NCI-H774 (cell line): ENCODE measurements at places on chromosomes 7 and 10.

DNA sequence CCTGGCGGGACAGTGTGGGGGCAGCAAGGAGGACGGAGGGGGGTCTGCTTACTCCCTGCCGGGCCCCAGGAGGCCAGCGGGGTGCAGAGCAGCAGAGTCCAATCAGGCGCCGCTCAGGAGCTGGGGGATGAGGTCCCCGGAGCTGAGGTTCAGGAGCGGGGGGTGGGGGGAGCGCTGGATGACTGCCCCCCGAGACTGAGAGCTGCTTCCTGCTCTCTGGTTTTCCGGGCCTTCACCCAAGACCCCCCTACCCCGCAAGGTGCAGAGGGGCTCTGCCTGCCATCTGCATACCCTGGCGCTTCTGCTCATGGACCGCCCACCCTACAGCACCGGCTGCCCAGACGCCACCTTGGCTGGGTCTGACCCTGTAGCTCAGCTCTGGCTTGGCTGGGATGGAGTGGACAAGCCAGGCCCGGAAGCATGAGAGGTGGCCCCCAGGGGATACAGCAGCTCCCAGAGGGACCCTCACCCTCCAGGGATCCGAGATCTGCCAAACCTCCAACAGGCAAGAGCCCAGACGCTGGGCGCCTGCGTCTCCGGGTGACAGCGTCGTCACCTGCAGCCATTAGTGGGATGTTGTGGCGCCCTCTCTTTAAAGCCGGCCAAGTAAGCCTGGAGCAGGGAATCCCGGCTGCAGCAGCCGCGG is 930 bp downstream of the KNDC1 start:
- DNase-seq, result no peak

DNA sequence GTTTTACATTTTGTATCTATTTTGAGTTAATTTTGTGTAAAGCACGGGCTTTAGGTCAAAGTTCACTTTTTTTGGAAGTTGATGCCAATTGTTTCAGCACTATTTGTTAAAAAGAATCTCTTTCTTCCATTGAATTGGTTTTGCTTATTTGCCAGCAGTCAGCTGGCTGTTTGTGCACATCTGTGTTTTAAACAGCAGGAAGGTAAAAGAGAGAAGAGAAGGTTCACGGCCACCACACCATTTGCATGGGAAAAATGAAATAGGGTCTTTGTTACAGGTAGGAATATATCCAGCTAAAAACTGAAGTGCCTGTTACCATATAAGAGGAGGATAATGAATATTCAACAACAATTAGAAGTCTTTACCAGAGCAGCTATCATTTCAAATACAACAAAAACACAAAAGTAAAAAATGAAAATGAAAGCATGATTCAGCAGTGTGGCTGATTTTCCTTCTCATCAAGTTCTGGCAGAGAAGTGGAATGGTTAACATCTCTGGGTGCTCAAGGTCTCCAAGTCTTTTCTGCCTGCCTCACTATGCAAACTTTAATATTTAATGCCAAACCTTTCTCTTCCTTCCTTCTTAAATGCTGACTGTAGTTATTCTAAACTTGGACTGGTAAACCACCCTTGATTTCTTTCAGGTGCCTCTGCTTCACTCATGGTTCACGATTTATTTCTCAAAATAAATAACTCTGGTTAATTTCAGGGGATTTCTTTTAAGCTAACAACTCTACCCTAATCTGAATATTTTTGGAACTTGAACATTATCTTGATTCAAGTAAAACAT is 841.5 kb downstream of the GRM8 start:
- no peak for DNase-seq

DNA sequence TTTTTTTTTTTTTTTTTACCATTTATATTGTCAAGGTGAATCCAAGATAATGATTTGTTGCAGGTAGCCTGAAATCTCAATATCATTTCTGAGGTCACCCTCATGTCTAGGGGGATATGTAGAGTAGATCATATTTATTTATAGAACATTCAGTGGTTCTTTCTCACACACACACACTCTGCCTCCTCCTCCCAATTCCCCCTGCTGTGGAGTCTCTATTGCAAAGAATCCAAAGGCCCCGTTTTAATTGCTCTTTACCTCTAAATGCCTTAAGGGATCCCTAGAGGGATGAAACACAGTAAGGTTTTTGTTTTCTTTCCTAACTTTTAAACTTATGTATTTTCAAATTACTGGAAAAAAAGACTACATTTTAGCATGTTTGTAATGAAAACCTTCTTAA is 170.0 kb downstream of the PRKG1 start:
- DNase-seq, result no peak

GRCh38 chr10:131062621-131063260 is 248.8 kb downstream of the TCERG1L start:
- DNase-seq, result no peak

GRCh38 chr10:84626397-84627087 is 298.2 kb downstream of the CCSER2 start:
- DNase-seq, result no peak

DNA sequence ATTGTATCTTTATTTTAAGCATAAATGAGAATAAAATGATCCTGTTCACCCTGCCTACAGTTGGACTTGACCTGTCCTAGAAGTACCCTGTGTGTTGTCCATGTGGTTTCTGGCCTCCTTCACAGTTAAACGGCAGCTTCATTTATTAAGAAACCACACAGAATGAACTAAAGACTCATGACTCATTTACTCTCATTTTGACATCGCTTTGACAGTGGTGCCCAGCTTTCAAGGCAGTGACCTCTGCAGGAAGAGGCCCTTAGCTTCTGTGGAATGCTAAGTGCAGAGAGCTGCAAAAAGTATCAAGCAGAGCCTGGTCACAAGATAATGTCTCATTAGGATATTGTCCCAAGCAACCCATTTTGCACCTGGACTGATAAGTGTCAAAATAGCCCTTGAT is 93.4 kb downstream of the AVL9 start:
- no peak for DNase-seq

DNA sequence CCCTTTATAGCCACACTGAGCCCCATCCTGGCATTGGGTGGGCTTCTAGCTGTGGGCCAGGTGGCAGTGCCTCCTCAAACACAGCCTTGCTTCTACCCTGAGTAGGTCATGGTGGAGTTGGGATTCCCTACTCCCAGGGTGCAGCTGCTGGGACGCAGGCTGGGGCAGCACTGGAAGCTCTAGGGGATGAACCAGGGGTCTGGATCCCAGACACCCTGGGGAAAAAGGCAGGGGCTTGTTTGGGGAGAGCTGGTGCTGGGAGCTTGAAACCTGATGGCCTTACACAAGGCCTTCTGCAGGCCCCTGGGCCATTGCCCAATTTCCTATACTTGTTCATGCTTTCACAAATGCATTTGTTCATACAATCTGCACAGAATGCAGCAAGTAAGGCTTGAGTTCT is 103.7 kb upstream of the CTBP2 start:
- DNase-seq, result no peak

DNA sequence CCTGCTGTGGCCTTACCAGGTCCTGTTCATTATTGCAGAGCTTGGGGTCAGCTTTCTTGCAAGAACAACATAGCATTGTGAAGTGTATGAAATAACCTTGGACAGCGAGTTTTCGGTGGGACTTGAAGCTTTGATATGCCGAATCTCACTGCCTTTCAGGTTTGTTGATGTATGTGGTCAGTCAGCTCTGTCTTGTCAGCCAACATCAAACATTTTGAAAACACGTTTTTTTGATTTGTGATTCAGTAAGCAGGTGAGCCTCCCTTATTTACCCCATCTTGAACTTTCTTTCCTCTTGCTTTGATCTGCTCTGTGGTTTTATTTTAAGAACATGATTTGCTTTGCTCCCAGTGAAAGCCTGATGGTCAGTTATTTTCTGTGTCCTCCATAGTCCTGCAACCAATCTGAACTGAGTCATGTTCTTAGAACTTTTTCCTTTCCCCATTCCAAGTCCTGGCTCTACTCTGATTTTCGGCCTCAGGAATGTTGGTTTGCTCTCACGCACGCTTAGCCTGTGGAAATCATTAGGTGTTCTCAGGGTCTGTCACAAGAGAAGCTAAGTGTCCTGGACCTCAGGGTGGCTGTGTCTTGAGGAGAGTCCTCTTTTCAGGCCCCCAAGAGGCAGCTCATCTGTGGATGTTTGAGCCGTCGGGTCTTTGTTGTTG is 8.7 kb downstream of the WBP1L start:
- DNase-seq, result no peak

DNA sequence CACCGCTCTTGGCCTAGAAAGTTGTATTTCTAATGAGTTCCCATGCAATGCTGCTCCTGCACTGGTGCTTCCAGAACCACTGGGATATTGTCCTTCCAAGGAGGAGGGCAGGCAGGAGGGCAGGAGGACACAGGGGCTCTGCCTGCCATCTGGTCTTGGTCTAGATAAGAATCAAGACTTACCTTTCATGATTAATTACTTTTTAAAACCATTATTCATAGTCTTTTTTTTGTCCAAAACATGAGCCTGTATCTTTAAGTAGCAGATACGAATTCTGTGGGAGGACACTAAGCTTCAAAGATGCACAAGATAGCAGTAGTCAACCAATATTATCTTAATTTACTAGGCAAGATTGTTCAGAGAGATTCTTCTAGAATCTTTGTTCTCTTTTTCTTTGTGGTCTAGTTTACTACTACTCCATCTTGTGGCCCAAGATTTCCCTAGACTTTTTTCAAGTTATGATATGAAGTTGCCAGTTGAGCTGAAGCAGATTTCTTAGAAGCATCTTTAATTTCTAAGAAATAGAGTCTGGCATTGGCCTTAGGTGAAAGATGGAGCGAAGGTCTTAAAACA is 57.6 kb downstream of the RBM33 start:
- DNase-seq, result no peak

DNA sequence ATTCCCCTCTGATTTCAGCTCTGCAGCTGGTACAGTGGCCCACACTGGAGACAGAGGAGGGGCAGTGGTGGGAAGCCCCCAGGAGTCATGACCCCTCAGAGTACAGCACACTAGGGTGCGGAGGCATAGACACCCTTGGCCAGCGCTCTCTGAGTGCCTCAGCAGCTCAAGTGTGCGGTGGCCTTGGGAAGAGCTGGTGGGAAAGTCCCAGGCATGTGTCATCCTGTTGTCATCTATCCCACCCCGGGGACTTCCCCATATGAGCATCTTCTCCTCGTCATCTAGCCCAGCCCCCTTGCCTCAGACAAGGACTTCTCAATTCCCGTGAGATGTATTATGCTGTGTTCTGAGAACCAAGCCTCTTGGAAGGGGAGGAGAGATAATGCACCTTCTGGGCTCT is 15.6 kb upstream of the PPIF start:
- no peak for DNase-seq

DNA sequence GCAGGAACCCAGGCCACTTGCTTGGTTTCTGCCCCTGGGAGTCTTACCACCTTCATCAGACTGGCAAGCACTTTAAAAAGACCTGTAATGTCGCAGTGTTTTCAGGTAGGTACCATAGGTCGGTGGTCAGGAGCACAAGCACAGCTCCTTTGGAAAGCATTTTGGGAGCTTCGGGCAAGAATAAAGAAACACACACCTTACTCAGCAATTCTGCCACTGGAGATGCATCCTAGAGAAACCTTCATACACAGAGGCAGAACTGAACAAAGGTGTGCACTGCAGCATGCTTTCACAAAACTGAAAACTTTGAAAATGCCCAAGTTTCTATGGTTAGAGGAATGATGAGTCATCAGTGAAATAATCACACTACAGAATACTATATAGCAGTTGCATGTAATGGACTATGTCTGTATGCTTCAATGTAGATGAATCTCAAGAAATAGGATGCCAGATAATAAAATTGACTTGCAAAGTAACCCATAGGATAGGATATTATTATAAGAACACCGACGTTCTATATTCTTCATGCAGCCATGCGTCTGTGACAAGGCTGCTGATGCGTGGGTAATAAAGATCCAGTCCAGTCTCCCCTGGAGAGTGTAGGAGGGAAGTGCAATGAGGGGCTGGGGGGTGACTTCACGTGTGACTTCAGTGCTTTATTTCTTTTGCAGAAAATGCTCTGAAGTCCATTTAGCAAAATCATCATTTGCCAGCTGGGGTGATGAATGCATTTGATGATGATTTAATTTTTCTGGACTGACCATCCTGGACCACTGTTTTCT is 309.5 kb downstream of the WDR37 start:
- DNase-seq, result no peak

- no peak for DNase-seq
These were observed 3.9 kb downstream of the HIP1 start for GRCh38 chr7:75734586-75735458.

DNA sequence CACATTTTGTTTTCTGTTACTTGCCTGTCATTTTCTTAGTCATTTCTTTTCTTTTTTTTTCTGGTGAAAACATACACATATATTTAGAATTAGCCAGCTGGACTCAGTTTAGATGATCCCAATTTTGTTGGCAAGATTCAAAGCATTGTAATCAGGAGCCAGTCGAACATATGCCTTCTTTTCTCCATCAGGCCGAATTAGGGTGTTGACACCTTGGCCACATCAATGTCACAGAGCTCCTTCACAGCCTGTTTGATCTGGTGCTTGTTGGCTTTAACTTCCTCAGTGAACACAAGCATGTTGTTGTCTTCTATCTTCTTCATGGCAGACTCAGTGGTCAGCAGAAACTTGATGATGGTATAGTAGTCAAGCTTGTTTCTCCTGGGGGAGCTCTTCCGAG is 32.6 kb downstream of the PHF14 start:
- DNase-seq, result no peak

GRCh38 chr7:13407911-13408310 is 581.6 kb downstream of the ETV1 start:
- no peak for DNase-seq

- DNase-seq, result no peak
These were observed 39.3 kb upstream of the HMX3 start for GRCh38 chr10:123096452-123096851.

GRCh38 chr7:30840141-30841024 is 69.2 kb downstream of the MINDY4 start:
- DNase-seq, result no peak

DNA sequence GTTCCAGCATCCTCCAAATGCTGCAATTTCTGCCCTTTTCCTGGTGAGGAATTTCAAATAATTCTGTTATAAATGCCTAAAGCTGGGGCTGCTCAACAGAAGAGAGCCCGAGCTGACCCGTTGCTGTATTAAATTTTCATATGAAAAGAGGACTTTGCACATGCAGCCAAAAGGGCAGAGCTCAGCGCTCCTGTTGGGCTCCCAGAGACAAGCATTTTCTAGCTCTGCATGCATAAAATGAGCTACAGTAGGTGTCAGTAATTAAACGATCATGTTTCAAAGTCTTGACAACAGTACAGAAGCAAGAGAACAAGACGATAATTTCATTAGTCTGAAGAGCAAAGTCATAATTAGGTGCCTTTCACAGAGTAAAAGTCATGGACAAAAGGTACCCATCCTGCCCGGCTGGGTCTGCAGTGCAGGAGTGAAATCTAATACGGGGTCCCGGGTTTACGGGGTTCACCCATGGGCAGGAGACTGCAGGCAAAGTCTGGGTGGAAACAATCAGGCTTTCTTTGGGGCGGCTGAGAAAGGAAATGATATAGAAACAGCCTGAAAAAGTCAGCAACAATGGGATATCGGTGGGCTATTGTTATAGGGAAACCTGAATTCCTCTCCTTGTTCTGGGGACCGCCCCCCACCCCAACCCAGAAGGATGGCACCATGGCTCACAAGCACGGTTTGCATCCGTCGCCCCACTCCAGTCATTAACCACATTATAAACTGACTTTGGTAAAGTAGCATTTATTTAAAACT is 66.0 kb downstream of the EBF3 start:
- DNase-seq, result no peak
